LoVo (cell line): ENCODE measurements at places on chromosomes 3 and 15.

DNA sequence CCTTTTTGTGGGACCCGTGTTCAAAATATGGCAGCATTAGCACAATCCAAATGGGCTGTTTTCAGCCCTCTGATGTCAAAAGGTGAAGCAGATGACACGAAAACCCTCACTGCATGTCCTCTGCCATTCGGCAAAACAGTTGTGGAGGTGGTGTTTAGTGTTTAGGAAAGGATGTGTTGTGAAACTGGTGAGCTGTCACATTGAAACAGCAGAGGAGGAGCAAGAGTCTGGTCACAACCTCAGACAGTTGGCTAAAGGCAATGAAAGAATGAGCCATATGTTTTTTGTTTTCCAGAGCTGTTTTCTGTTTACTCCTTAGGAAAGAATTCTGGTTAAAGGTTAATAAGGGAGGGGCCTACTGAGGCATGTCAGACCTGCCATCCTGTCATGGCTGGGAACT lies 140.7 kb downstream of the VPS8 start:
- DNase-seq = no peak

DNA sequence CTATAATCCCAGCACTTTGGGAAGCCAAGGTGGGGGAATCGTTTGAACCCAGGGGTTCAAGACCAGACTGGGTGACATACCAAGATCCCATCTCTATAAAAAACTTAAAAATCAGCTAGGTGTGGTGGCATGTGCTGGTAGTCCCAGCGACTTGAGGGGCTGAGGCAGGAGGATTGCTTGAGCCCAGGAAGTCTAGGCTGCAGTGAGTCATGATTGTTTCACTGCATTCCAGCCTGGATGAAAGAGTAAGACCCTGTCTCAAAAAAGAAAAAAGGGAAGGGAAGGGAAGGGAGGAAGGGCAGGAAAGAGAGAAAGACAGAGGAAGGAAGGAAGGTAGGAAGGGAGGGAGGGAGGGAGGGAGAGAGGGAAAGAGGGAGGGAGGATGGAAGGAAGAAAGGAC lies 133.7 kb upstream of the LRRN1 start:
- DNase-seq = no peak

- DNase-seq = no peak
Measured at GRCh38 chr3:107222907-107223306, 154.3 kb upstream of the CCDC54 start.

DNA sequence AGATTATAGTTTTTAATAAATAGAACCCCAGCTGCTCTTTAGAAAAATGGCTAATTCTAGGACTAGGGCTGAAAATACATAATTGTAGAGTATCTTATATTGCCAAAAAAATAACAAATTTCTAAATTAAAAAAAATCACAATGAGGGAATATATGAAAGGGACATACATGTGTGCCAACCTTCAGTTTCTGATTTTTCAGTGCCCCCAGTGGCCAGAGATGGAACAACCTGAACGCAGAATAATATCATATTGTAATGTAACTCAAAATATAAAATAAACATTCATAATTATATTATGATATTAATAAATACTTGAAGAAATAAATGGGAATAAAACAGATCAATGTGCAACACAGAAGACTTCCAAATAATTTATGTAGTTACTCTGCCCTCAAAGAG lies 460.5 kb downstream of the ZNF385D start:
- DNase-seq = no peak

DNA sequence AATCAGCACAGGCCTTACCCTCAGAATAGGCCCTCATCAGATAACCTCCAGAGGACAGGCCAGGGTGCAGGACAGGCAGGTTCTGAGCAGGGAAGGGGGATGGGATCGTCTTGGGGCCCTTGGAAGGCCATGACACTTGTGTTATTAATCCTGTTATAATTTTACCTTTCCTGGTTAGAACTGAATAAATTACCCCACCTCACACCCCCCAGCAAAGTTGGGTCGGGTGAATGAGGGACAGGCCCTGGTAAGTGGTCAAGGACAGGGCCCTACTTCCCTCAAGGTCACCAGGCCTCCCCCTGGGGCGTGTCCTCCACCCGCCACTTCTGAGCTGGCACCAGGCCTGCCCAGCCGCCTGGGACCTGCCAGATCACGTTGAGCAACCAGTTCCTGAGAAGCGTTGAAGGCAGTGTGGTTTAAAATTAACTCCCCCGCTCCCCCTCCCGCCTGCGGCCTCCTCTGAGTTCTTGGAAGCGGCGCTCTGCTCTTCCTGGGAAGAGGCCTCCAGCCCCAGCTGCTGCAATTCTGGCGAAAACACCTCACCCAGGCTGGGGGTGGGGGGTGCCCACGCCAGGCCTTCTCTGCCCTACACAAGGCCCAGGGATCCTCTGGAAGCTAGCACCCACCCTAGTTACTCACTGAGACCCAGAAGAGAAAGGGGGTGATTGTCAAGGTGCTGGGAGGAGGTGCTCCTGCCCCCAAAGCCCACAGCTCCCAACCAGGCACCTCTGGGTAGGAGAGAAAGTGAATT lies 10.6 kb downstream of the CISH start:
- DNase-seq = peak; percentile 87

DNA sequence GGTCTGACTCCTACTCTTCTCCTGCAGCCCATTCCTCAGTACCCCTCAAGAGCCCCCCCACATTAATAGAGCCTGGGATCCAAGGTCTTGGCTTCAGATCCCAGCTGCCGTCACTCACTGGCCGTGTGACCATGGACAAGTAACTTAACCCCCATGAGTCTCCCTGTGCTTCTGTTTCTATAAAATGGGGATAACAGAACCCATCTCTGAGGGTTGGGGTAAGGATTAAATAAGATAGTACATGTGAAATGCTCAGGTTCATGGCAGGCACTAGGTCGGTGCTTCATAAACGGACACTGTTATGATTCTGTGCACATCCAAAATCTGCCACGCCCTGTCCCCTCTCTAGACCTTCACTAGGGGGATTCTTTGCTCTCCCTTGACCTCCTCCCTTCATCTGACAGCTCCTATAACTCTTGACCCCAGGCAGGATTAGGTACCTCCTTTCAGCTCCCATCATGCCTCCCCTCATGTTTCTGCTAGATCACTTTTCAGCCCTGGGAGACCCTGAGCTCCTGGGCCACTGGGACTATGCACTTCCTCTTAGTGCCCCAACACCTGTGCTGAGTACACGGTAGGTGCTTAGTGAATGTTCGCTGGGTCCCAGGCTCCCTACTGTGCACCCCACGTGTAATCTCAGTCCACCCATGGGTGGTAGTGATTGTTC lies 1.5 kb downstream of the CAND2 start:
- DNase-seq = no peak

DNA sequence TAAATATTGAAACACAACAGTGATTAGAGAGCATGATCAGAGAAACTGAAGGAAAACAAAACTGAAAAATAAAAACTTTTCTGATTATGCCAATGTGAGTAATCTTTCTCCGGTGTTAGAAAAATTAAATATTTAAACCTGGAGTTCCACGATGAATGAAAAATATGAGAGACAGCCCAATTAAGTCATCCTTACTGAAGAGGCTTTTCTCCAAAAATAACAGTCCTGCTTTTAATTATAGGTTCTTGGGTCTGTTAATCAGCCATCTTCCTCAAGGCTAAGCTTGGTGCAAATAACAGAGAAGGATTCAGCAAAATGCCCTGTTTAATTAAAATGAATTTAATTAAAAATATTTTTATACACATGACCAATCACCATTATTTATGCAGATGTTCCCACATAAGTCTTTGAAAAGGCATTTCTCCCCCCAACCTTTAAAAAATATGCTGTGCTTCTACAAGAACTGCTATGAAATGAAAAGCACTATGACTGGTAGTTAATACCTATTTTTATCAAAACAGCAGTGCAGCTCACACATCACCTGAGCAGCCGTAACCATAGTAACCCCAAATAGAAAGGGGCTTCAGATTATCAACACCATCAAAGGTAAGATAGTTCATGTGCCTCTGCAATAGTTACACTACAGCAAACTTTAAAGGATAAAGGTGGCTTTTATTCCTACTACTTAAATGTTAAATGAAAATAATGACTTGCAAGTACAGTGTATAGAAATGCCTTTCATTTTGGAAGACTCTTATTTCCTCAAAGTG lies 175.7 kb downstream of the SLC9A9 start:
- no peak for DNase-seq

DNA sequence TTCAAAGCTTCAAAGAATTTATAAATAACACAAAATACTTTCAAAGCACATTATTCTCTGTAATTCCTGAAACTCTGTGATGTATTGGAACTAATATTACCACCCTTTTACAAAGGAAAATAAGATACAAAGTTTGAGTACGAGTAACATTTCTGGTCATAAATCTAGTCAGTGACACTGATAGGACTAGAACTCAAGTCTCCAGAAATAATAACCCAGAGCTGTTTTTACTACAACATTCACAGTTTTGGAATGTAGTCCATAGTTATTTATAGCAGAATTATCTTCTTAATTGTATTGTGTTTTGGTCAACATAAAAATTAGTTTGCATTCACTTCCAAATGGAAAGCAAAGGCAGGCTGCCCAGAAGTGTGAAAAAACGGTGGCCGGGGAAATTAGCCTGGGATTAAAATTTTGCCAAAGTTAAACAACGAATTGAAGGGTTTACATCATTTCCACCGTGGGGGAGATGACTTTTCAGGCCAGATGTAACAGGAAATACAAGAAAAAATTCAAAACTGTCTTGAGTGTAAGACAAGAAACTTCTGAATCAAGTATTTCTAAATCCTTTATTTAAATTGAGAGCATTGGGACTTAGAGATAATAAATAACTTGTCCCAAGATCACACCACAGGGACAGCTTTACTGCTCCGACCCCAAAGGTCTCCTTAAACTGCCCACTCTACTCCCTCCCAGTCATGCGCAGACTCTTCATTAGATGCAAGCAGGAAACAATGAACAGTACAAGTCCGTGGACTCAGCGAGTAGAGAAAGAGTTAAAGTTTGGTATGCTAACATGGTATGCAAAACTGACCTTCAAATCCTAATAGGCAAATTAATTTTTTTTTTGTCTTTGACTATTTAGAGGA lies 74.3 kb upstream of the VGLL4 start:
- DNase-seq = peak; percentile 5

GRCh38 chr15:89671687-89672086 lies 7.5 kb downstream of the PLIN1 start:
- no peak for DNase-seq
